HAP-1 (cell line): ENCODE measurements at places on chromosomes 4 and X.

GRCh38 chrX:85543866-85544265, 164.4 kb upstream of the POF1B start:
- no peak for DNase-seq

DNA sequence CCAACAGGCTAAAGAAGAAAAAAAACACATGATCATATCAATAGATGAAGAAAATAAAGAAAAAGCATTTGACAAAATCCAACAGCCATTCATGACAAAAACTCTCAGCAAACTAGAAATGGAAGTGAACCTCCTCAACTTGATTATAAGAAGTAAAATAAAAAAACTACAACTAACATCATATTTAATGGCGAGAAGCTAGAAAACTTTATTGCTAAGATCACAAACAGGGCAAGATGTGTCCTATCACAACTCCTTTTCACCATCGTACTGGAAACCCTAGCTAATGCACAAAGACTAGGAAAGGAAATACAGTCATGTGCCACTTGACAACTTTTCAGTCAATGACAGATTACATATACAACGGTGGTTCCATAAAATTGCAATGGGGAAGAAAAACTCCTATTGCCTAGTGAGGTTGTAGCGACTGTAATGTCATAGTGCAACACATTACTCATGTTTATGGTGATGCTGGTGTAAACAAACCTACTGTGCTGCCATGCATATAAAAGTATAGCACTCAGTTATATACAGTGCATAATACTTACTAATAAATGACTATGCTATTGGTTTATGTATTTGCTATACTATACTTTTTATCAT, 12.1 kb upstream of the MANBA start:
- DNase-seq, result no peak

DNA sequence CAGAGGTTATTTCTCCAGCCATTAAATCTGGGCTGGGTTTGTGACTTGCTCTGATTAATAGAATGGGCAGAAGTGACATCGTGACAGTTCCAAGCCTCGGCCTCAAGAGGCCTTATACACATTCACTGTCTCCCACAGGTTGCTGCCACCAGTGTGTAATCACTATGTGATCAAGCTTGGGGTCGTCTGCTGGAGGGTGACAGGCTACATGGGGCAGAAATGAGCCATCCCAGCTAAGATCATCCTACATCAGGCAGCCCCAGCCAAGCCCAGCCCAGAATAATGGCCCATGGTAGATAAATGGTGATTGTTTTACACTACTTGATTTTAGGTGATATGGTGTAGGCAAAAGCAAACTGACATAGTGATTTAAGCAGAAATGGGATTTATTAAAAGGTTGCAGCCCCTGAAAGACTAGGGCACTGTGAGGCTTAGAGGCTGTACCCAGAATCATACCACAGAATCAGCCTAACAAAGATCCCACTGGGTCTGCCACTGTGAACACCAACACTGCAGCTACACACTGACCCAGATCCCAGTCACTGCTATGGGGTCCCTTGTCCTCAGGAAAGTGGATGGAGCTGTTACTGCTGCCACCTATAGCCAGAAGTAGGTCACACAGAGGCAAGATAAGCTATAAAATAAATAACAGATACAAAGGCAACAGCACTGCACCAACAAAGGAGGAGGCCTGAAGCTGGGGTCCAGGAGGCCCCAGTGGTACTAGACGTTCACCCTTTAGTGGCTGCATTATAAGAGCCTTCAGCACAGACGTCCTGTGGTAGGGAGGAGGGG, 159.6 kb upstream of the RBPJ start:
- peak; percentile 30 for DNase-seq

GRCh38 chr4:183249854-183250253, 70.2 kb downstream of the CLDN22 start:
- DNase-seq, result peak; percentile 36
